Hematopoietic multipotent progenitor cell treated with erythropoietin and hydrocortisone succinate and interleukin-3 and kit ligand, for 15 days (in vitro differentiated cells): ENCODE measurements at places on chromosomes 5 and 9.

GRCh38 chr9:77885104-77885672 lies 146.4 kb downstream of the GNAQ start:
- DNase-seq, result no peak

GRCh38 chr5:149036168-149036567 lies 26.7 kb downstream of the SH3TC2 start:
- no peak for DNase-seq

- DNase-seq, result no peak
Measured at GRCh38 chr9:88653911-88654310, 118.9 kb downstream of the NXNL2 start.

DNA sequence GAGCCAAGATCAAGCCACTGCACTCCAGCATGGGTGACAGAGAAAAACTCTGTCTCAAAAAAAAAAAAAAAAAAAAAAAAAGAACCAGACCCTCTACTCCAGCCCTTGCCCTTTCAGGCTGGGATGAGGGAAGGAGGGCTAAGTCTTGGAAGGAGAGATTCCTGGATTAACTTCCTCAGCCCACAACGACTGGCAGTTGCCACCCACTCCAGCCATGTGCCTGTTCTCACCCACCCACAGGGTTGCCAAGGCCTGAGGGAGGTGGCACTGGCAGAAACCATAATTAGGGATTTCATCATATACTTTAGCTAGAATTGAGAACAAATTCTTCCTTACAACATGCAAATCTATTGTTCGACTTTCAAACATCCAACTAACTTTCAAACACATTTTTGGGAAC lies 87.8 kb upstream of the SLC30A5 start:
- no peak for DNase-seq

GRCh38 chr5:40409601-40410000 lies 270.1 kb upstream of the PTGER4 start:
- no peak for DNase-seq

- no peak for DNase-seq
Measured at GRCh38 chr5:139768807-139769465, 26.7 kb upstream of the PSD2 start.

- DNase-seq, result no peak
Measured at GRCh38 chr9:137095664-137096517, 9.1 kb downstream of the MAN1B1 start.

- no peak for DNase-seq
Measured at GRCh38 chr5:82702046-82702445, 375.1 kb downstream of the TMEM167A start.

DNA sequence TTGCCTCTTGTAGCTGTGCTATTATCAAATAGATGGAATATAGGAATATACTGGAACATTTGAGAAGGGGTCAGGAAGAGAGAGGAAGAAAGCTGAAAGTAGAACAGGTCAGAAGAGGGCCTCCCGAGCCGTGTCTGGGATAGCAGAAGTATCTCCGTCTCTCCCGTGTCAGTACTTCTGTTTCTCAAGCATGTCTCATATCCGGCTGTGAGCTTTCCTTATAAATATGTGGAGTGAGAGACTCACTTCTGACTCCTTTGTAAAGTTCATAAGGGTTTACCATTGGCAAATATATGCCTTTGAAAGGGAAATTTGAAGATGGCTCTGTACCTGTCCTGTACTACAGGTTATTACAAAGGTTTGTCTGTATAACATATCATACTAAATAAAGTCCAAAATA lies 50.3 kb downstream of the MOCS2 start:
- DNase-seq, result no peak

- DNase-seq, result no peak
Measured at GRCh38 chr9:80146466-80146865, 574.7 kb downstream of the TLE4 start.

GRCh38 chr9:2726650-2727340 lies 9.5 kb downstream of the KCNV2 start:
- DNase-seq, result no peak

DNA sequence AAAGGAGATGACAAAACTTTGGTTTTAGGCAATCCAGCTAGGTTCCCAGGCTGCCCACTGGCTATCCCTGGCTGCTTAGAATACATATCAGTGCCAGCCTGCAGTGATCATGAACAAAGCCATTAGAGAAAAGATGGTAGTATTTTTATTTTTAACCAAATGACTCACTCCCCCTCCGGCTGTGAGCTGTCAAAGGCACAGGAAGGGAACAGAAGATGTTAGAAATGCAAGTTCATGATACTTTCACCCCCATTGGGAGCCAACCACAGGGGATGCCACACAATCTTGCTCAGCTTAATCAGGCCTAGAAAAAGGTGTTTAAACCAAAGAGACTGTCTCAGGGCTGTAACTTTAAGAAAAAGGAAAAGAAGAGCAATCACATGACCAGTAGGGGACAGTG lies 70.3 kb upstream of the ASTN2 start:
- no peak for DNase-seq
